ENCODE measurements at places on chromosomes 16 and 17.

GRCh38 chr16:89798832-89799370, 17.5 kb downstream of the FANCA start:
- DNase-seq: no peak

DNA sequence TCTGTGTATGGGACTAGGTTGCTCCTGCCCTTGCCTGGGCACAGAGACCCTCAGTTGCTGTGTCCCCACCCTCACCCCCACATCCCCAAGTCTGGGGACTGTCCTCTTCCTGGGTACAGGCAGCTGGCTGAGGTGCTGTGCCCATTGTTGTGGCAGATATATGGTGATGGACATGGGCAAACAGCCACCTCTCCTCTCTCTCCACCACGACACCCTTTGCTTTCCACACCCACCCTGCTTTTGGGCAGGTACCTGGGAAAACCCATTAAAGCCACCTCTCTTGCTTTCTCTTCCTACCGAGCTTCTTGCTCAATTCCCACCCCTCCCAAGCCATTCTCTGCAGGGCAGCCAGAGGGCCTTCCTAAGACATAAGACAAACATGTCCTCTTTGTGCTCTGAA, 21.7 kb downstream of the TRPV2 start:
- DNase-seq: no peak

GRCh38 chr16:72291531-72291981, 119.6 kb upstream of the PMFBP1 start:
- DNase-seq: peak; percentile 97

GRCh38 chr17:72318131-72318530, 197.3 kb downstream of the SOX9 start:
- DNase-seq: no peak

GRCh38 chr17:65550075-65550662, 11.3 kb downstream of the AXIN2 start:
- no peak for DNase-seq

- DNase-seq: no peak
These were observed 33.3 kb downstream of the RHBDL3 start for GRCh38 chr17:32298721-32299579.

- DNase-seq: no peak
These were observed 49.8 kb upstream of the CHMP6 start for GRCh38 chr17:80941743-80942422.
